ENCODE measurements at places on chromosomes 5 and 9.

GRCh38 chr5:136020383-136021015 lies 8.3 kb upstream of the TGFBI start:
- no peak for DNase-seq

DNA sequence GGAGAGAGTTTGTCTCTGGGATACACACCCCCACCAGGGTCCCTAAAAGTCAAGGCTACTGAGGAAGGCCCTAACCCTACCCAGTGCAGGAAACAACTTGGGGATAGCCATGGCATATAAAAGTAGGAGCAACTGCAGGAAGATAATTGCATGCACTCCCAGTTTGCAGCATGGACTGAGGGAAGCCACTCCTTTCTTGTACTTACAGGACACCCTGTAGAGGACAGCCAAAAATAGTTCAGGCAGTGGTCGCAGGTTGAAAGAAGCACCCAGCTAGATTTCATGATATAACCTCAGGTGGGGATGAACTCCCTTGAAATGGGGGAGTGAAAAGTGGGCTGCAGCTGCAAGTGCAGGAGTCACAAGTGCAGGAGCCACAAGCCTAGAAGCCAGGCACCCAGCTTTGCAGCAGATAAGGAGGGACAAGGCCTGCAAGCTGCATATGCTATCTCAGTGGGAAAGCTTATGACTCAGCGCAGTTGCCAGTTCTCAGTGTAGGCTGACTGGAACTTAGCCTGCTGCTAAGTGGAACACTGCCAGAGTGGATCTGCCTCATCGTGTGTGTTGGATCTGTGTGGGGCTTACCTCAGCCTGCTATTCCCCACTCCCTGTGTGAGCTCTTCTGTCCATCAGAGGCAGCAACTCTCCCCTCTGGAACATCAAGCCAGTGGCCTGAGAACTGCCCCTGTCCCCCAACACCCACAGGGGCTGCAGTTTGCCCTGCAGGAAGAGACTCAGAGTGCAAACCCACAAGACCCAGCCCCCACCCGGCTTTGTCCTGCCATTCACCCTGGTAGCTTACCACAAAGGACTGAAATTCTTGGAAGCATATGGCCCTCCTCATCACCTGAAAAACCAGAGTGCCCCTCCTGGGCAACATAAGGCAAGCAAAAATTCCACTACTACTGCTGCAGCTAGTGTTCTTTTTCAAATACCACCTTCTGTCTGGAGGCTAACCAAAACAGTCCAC lies 42.7 kb downstream of the CYLC2 start:
- DNase-seq, result no peak

GRCh38 chr9:8261737-8262136 lies 462.2 kb upstream of the DMAC1 start:
- DNase-seq, result no peak

DNA sequence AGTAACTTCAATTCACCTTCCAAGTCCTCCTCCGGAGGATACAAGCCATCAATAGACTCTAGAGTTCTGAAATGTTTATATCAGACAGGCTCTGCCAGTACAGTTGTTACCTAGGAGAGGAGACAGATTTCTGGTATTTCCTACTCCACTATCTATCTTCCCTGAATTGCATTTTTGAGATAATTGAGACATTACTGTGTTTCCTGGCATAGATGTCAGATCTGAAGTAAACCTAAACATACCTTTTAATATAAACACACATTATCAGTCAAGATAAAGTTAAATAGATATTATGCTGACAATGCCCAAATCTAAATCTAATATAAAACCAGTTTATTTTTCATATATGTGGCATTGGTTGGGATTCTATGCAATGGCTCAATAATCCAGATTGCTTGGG lies 8.2 kb upstream of the TYRP1 start:
- no peak for DNase-seq
